Lower lobe of right lung (tissue), 2 donors: ENCODE measurements at places on chromosomes 12 and 14. TPM values are rescaled to one million over a fixed set of nuclear protein-coding genes. Genes with fewer than 3 reads are reported as not detected.

Gene FZD10
- total RNA-seq = 1.9 TPM

Gene AP5M1
- 36.9 TPM for total RNA-seq

Gene OTOGL
- total RNA-seq = 0.32 TPM

Gene LTB4R2
- total RNA-seq = 5.9 TPM
